Pulmonary artery endothelial cell (primary cell): ENCODE measurements at places on chromosomes 6 and 20.

- DNase-seq: no peak
Measured at GRCh38 chr20:40046703-40047102, 642.3 kb downstream of the MAFB start.

DNA sequence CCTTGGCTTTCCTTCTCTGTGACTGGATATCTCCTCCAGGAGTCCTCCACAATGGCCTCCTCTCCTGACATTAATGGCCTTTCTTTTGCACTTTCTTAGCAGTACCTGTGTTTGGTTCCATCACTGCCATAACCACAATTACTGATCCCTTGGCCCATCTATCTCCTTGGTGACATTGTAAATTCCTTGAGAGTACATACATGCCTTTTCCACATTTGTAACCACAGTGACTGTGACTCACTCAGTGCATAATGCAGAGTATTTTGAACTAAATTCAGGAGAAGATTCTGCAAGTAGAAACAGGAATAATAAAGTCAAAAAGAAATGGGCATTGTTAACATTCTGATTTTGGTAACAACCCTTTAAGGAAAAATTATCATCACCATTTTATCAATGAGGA, 197.2 kb upstream of the SOX4 start:
- DNase-seq: no peak

DNA sequence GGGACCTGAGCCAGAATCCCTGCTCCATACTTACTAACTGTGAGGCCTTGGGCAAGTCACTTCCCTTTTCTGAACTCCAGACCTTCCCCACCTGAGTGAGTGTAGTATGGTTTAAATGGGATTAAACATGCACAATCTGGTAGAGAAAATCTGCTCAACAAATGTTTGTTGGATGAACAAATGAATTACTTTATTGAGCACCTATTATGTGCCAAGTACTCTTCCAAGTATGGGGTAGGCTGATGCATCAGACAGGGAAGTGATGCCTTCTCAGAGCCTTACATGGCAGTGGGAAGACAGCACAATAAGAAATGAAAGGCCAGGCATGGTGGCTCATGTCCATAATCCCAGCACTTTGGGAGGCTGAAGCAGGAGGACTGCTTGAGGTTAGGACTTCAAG, 15.0 kb upstream of the LBP start:
- no peak for DNase-seq

- DNase-seq: no peak
Measured at GRCh38 chr6:113645986-113646385, 211.2 kb upstream of the MARCKS start.

- no peak for DNase-seq
Measured at GRCh38 chr6:8159966-8160365, 57.6 kb upstream of the EEF1E1 start.

DNA sequence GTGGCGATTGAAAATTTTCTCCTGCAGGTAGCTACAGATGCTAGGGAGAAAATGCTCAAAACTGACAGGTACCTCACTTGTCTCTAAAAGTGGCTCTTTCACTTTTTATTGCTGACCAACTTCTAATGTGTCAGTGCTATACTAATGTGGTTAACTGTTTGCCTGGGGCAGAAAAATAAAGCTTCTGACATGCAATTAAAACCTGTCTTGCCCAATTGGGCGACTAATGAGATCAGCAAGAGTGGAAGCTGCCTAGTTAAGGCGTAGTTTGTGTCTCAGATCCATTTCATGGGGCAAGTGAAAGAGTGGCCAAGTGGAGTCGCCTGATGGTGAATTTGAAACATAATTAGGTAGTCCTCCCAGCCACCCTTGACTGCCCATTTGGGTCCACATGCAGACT, 193.3 kb downstream of the TSHZ2 start:
- DNase-seq: no peak

- DNase-seq: no peak
Measured at GRCh38 chr6:108710551-108710950, 137.7 kb upstream of the ARMC2 start.

GRCh38 chr6:65248101-65248610, 458.9 kb downstream of the EYS start:
- no peak for DNase-seq

DNA sequence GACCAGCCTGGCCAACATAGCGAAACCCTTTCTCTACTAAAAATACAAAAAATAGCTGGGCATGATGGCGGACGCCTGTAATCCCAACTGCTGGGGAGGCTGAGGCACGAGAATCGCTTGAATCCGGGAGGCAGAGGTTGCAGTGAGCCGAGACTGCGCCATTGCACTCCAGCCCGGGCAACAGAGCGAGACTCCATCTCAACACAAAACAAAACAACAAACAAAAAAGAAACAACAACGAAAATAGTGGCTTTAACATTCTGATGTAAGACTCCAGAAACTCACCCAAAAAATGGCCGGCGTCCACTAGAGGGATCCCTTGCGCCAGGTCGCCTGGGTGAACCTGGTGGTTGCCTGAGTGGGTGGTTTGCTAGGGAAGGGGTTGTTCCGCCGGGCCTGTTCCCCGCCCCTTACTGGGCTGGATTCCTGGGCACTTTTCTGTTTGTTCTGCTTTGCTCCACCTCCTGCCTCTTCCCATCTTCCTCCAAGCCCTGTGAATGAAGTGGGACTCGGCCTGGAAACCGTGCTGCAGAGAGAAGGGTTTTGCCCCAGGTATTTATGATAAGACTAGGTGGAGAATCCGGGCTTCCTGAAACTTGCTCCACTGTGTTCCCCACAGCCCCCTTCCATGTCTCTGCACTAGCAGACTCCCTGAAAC, 1.5 kb downstream of the PABPC1L start:
- DNase-seq: no peak

GRCh38 chr6:45746046-45746445, 269.6 kb downstream of the CLIC5 start:
- DNase-seq: no peak

- no peak for DNase-seq
Measured at GRCh38 chr20:41392871-41393704, 26.5 kb upstream of the EMILIN3 start.

- DNase-seq: no peak
Measured at GRCh38 chr6:158005626-158006180, 24.0 kb downstream of the SYNJ2 start.

- no peak for DNase-seq
Measured at GRCh38 chr6:21246075-21246474, 347.5 kb upstream of the SOX4 start.

GRCh38 chr6:159758031-159759001, 3.5 kb upstream of the ACAT2 start:
- no peak for DNase-seq

GRCh38 chr20:43252761-43253160, 63.1 kb upstream of the PTPRT start:
- DNase-seq: no peak

GRCh38 chr6:3560211-3560610, 103.4 kb upstream of the SLC22A23 start:
- DNase-seq: no peak

- no peak for DNase-seq
Measured at GRCh38 chr6:62775427-62776022, 435.7 kb upstream of the FKBP1C start.

GRCh38 chr20:59598625-59599310, 5.6 kb upstream of the PHACTR3 start:
- no peak for DNase-seq

DNA sequence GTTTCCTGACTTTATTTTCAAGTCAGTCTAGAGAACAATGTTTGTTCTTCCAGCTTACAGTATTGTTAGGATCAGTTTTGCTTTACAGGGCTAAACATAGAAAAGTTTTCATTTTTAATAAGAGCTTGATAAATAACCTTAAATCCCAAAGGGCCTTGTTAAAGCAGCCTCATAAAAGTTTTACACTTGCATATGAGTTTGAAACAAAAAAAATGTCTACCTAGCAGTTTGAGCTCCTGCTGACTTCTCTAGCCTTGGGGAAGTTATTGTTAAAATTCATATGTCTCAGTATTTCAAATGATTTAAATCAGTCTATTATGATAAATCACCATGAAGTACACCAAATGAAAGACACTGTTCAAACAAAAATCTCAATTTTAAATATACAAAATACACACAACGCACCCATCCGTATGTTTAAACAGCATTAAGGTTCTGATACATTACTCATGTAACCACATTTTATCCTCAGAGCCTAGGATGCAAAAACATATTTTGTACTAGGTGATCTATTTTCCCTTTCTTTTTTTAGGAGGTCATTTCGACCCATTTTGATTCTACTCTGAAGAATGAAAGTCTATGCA, 87.2 kb downstream of the UBE3D start:
- no peak for DNase-seq

DNA sequence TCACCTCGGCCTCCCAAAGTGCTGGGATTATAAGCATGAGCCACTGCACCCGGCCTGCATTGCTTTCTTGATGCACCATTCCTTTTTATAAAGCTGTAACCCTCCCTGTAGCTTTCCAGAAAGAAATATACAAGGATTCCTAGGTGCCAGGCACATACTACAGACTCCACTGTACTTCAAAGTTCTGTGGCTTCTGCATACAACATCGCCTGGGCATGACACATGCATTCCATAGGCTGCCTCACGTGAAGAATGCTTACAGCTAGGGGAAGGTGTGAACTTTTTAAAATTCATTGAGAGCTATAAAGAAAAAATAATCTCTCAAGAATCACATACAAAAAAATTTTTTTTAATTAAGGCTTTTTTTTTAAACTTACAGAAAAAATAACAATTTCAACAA, 50.2 kb downstream of the TRAM2 start:
- no peak for DNase-seq

- DNase-seq: no peak
Measured at GRCh38 chr6:37618916-37619590, 78.6 kb downstream of the MDGA1 start.

GRCh38 chr6:139323511-139324300, 31.9 kb upstream of the TXLNB start:
- peak; percentile 55 for DNase-seq

GRCh38 chr20:24735263-24735662, 213.8 kb upstream of the CST7 start:
- no peak for DNase-seq

GRCh38 chr6:125718109-125718508, 31.3 kb upstream of the HEY2 start:
- no peak for DNase-seq

DNA sequence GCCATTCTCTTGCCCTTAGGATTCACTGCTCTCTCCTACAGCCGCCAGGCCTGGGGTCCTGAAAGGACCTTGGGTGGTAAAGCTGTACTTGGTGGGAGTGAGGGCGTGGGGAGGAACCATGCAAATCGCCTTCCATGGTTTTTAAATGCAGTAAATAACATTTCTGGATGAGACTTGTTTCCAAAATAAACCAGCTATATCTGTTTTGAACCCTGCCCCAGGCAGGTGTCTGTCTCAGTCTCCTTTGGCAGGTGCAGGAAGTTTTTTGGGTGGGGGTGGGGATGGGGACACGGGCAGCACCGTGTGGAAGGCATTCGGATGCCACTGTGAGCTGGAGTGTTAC, 14.3 kb downstream of the ITPA start:
- no peak for DNase-seq

GRCh38 chr20:59933296-59933848, at the start of gene SYCP2:
Gene SYCP2, minus strand, starts transcription at chr20:59933637. Its CDS starts 11,224 bp downstream, at chr20:59922413.
- DNase-seq: no peak

DNA sequence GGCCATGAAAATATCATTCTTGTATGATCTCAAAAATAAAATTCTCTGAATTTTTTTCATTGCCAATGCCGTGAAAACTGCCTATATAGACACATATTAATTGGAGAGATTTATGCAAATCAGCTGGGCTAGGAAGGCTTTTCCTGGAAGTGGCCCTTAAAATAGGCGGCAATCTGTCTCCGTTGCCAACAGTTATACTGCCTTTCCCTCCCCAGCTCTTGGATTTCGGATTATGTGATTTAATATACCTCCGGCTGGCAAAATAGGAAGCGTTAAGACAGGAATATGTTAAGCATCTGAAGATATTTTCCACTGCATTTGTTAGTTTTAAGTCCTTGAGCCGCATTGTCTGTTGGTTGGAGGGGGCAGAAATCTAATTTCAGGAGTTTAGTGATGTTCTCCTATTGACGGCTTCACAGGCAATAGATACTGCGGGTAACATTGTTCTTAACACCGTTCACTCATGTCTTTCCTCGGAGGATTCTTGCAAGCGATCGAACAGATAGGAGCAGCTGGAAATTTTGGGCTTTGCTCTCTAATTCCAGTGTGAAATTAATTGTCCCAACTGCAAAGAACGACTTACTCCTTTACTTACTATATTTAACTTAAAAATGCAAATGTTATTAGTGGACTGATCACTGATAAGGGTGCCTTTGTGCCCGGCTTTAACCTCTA, 113.3 kb downstream of the LINC00237 start:
- no peak for DNase-seq

- no peak for DNase-seq
Measured at GRCh38 chr6:72769459-72770125, 147.7 kb downstream of the KCNQ5 start.

DNA sequence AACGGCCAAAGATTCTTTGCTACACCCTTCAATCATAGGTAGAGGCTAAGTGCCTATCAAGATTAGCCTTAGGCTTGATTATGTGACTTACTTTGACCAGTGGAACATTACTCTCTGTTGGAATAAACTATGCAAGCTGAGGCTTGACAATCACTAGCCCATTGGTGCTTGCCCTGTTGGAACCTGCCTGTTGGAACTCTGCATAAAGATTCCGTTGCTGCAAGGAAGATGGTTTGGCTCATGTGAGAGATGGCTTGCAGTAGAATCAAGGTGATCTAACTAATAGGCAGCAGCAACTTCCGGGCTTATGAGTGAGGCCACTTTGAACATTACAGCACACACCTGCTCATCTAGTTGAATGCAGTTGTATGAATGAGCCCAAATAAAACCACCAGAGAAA, 227.7 kb upstream of the TSHZ2 start:
- no peak for DNase-seq

GRCh38 chr20:36061754-36062153, 92.8 kb upstream of the EPB41L1 start:
- DNase-seq: no peak

- DNase-seq: no peak
Measured at GRCh38 chr6:73109659-73110058, 115.6 kb downstream of the KHDC1L start.

GRCh38 chr20:24970754-24971153, 21.7 kb downstream of the CST7 start:
- no peak for DNase-seq

GRCh38 chr20:49916146-49917002, 1.0 kb upstream of the SPATA2 start:
- DNase-seq: no peak

DNA sequence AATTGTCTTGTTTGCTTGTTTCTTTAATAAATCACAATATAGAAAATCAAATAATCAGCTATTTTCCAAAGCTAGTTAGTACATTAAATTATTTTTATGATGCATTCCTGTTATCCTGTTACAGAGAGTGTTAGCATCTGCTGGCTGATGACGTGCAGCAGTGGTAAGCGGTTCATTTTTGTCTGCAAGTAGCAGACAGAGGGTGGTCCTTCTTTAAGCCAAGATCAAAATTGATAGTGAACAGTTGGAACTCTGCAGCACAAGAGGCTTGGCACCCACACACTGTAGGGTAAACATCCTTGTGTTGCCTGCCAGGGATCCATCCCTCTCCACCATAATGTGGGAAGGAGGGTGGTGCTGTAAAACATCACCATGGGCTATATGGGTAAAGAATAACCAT, 158.3 kb downstream of the FRK start:
- DNase-seq: no peak

GRCh38 chr20:57394121-57395082, 3.2 kb downstream of the RBM38 start:
- DNase-seq: no peak
